ENCODE measurements at places on chromosomes 12 and 14.

GRCh38 chr14:61343991-61344405 lies 22.6 kb downstream of the PRKCH start:
- DNase-seq = no peak

DNA sequence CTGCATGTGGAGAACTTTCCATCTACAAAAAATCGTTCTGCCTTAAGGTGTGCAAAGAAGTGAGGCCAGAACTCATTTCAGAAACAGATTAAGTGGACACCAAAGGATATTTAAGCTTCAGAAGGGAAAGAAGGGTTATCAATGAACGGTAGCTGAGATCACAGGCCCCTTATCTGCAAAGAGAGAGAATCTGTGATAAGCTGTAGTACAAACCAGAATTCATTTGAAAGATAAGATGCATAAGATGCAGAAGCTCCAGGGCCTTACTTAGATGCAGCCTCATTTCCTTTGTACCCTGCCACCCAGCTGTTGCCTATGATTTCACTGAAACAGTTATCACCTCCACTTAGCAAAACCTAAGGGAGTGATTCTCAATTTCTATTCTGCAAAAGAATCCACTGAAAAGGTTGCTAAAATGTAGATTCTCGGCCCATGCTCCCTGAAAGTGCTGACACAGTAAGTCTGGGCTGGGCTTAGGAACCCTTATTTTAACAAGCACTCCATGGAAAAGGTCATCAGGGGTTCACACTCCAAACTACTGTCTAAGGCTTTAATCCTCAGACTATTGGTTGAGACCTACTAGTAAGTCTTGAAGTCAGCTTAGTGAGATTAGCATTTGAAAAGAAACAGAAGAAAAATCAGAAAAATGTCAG lies 64.8 kb downstream of the HELB start:
- DNase-seq = no peak

- no peak for DNase-seq
These were observed 14.9 kb upstream of the SCFD1 start for GRCh38 chr14:30607156-30607780.

- no peak for DNase-seq
These were observed 18.6 kb downstream of the LTBP2 start for GRCh38 chr14:74593241-74593953.

- no peak for DNase-seq
These were observed 212.3 kb upstream of the OTX2 start for GRCh38 chr14:57022608-57023007.

DNA sequence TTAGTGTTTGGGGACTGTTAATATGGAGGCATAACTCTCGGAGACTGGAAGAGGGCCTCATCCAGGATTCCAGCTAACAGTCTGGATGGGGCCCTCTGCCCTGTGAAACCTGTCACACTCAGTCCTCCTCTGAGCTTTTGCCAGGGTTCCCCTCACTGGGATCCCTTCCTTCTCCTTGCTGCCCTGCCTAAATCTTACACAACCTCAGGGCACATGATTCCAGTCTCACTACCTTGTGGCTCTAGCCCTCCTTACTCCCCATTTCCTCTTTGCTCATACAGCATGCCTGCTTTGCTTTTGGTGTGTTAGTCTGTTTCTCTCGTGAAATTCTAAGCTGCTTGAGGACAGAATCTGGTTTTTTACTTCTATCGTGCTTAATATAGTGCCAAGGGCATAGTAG lies 942 bp upstream of the GSG1 start:
- no peak for DNase-seq

DNA sequence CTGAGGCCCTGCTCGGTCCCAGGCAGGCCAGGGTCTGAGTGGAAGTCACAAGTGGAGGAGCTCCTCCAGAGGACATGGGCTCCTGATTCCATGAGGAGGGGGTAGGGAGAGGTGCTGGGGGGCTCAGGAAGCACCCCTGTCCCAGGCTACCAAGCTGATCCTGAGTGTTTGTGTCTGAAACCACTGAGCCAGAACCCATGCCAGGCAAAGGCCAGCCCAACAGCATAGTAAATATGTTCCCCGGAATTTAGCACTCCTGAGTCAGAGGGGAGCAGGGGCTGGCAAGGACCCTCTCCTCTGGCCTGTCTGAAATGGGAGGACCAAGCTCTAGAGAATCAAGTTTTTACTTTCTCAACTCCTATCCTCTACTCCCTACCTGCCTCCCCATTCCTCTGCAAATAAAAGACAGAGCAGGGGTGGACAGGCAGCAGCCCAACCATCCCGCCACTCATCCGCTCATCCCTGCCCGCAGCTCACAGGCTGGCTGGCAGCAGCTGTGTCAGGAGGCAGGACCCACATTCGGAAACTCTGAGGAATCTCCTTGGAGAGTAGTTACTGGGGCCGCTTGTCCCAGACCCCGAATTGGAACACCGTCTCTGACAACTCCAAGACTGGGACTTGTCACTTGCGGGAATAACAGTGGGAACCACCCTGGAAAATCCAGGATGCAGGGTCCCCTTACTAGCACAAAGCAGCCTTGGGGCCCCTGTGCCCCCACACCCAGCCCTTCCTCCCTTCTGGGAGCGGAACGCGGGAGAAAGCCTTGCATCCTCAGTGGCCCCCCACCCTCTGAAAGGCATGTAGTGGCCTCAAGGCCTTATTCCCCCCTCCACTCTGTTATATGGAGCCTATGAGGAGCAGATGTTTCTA lies 102.5 kb downstream of the ZFP36L1 start:
- no peak for DNase-seq

GRCh38 chr12:12214635-12215131 lies 52.2 kb downstream of the LRP6 start:
- DNase-seq = no peak

- no peak for DNase-seq
These were observed 1.8 kb downstream of the ITGA7 start for GRCh38 chr12:55705782-55706402.

GRCh38 chr14:33726685-33727084 lies 224.2 kb downstream of the EGLN3 start:
- DNase-seq = no peak

GRCh38 chr14:103143506-103143905 lies 20.2 kb downstream of the TNFAIP2 start:
- DNase-seq = no peak

GRCh38 chr12:85775091-85775490 lies 61.1 kb downstream of the RASSF9 start:
- DNase-seq = no peak

DNA sequence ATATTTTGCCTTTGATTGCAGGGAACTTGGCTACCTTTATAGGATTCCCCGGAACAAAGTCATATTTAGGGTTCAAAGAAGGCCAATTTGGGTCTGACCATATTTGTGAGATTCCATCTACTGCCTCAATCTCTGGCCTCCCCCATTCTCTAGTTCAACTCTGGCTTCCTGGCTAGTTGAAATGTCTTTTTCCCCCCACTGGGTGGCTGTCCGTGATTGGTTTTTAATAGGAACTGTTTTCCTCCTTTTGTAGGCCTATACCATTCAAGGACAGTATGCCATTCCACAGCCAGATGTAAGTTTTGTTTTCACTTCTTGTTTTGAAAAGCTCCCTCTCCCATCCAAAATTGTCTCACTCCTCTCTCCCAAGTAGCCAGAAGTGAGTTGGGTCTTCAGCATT lies 13.8 kb downstream of the PCBP2 start:
- no peak for DNase-seq

- DNase-seq = no peak
These were observed 9.3 kb upstream of the HDAC7 start for GRCh38 chr12:47828976-47829482.

- no peak for DNase-seq
These were observed at the start of gene PDZRN4 for GRCh38 chr12:41188058-41188840. PDZRN4 (plus strand) TSS chr12:41188320.

DNA sequence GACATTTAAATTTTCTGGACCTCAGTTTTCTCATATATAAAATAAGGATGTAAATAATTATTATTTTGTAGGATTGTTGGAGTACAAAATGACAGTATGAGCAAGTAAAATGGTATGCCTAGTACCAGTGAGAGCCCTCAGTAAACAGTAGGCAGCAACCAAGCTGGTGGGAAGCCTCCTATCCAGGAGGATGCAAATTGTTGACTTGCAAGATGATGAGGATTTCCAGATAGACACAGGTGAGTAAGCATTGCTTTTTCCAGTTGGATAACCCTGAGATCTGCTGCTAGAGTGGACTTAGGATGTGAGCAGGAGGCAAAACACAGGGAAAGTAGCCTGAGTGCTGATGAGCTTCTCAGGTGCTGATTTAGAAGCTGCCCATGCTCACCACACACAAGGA lies 28.2 kb upstream of the AMIGO2 start:
- DNase-seq = no peak

DNA sequence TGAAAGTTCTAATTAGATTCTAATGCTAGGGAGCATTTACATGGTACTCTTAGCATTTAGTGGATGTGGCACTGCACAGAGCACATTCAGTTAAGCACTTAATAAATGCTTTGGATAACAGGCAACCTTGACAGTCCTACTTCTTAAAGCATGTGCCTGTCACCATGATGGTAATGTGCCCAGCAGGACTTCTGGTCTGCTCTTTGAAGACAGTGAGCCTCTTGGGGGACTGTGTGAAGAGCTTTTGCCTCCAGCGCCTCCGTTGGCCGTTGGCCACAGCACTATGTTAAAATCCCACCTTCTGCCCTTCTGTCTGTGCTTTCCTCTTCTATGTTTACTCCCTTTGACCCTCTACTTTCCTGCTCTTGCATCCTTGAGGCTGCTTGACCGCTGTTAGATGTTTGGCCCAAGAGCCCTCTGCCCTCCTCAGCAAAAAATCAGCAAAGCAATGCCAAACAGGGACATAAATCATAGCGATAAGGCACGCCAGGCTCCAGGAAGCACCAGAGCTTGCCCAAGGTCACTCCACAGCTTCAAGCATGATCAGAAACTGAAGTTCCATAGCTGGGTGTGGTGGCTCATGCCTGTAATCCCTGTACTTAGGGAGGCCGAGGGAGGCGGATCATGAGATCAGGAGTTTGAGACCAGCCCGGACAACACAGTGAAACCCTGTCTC lies 8.3 kb downstream of the CDKL1 start:
- no peak for DNase-seq

DNA sequence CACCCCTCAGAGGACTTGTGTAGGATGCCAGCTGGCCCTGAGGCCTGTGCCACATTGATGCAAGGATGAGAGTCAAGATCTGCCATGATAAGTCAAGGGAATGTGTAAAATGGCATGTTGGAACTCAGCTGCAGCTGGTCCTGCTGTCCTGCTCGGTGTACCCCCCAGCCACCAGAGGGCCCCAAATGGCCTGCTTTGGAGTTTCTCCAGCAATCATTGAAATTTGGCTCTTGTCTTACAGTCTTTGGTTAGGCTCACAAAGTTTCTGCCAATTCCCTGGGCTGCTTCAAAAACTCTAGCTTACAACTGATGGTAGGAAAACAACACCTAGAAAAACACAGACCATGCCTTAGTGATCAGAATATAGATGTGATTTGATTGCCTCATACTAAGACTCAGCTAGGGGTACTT lies 76.8 kb downstream of the HSD17B6 start:
- DNase-seq = no peak

- no peak for DNase-seq
These were observed 112.8 kb downstream of the NAV3 start for GRCh38 chr12:77943466-77943865.

- no peak for DNase-seq
These were observed 61.6 kb downstream of the SLC8A3 start for GRCh38 chr14:70127186-70127585.

- DNase-seq = no peak
These were observed 104.7 kb downstream of the VEZT start for GRCh38 chr12:95322326-95322725.

All from amygdala (tissue), 56 donors.